ENCODE measurements at places on chromosomes 3 and 15. TPM values are rescaled to one million over a fixed set of nuclear protein-coding genes. Genes with fewer than 3 reads are reported as not detected.

Gene WNT5A
- 0.11 TPM for total RNA-seq

Gene ARRDC4
- 11.4 TPM for total RNA-seq

Gene CADPS
- not detected for total RNA-seq

Gene MAGI1
- total RNA-seq = 45.7 TPM

Gene CFAP91
- not detected for total RNA-seq

Gene PPM1L
- total RNA-seq = 0.31 TPM

Gene TM4SF1
- total RNA-seq = 0.44 TPM

Gene CCR3
- not detected for total RNA-seq

Gene OR5K4
- not detected for total RNA-seq

Gene AADACL2
- not detected for total RNA-seq
